ENCODE measurements at places on chromosomes 2 and 18. TPM values are rescaled to one million over a fixed set of nuclear protein-coding genes. Genes with fewer than 3 reads are reported as not detected.

Gene DBI
- total RNA-seq = 132 TPM

Gene NEUROD1
- total RNA-seq = not detected

Gene RAD51AP2
- total RNA-seq = not detected

Gene HJURP
- total RNA-seq = 15.1 TPM

Gene MAPRE3
- total RNA-seq = 4.3 TPM
